Spinal cord (tissue), 10 donors: ENCODE measurements at places on chromosomes 11 and 22. TPM values are rescaled to one million over a fixed set of nuclear protein-coding genes. Genes with fewer than 3 reads are reported as not detected.

Gene ASCL2
- 0.20 TPM for total RNA-seq

Gene C22orf23
- total RNA-seq, result 0.69 TPM

Gene TMPRSS6
- total RNA-seq, result 0.17 TPM

Gene NXPE4
- total RNA-seq, result not detected

Gene ARSA
- total RNA-seq, result 9.8 TPM

Gene BTBD18
- total RNA-seq, result not detected

Gene MEI1
- total RNA-seq, result 1.5 TPM

Gene FXYD2
- total RNA-seq, result 5.0 TPM

Gene A4GALT
- 5.0 TPM for total RNA-seq

Gene APOL5
- total RNA-seq, result not detected

Gene TSPAN32
- total RNA-seq, result 1.8 TPM
